ENCODE measurements at places on chromosomes 2 and 18.

- DNase-seq, result no peak
These were observed 18.2 kb downstream of the FBLN7 start for GRCh38 chr2:112156152-112156986.

DNA sequence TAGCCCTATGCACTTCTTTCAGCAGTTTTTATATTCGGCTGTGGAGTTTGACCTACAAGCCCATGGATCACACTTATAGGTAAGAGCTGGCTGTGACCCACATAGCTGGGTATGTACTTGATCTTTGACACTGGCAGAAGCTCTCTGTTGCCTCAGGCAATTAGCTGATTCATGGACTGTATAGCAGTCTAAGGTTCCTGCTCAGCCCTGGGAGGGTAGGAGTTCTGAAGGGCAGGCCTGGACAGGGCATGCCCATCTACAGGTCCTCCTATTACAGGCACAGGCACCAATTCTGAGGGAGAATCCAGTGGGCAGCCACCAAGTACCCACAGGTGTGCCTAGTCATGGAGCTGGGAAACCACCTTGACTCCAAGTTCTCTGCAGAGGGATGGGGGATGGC lies 301.8 kb upstream of the GALNT5 start:
- no peak for DNase-seq

GRCh38 chr18:27959101-27959500 lies 217.8 kb downstream of the CDH2 start:
- no peak for DNase-seq

DNA sequence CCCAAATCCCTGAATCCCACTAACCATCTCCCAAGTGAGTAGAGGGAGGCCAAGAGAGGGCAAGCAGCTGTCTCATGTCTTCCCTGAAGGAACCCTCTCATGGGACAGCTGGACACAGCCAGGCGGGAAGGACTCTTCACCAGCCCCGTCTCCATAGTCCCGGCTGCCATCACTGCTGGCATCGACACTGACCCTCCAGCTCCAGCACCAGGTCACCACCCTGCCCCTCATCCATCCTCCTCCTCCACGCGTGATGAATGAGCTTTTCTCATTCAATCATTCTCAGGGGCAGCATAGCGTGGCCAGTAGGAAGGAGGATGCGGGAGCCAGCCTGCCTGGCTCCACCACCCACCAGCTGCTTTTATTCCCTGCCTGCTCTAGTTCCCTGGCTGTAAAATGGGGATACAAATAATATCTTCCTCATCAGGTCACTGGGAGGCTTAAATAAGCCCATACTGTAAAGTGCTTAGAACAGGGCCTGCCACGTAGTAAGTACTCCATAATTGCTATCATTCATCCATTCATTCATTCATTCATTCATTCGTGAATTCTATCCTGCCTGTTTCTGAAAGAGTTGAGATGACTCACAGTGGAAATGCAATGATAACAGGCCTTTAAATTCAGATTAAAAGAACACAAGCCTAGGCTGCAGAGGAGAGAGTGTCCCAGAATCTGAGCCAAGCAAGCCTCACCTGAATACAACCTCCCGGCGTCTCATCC lies 30.5 kb upstream of the FOSL2 start:
- no peak for DNase-seq

DNA sequence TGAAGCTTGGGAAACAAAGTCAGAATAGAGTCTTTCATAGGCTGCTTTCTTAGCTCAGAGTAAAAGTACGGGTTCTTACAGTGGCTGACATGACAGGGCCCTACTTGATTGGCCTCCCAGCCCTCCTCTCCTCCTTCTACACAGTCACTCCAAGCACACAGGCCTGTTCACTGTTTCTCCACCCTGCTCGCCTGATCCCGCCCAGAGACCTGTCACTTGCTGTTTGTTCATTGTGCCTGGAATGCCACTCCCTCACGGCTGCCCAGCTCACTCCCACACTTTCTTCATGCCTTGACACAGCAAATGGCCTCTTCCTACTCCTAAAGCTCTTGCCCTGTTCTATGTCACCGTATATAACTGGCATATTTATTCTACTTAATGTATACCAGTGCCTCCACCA lies 104.8 kb downstream of the MAP4K4 start:
- no peak for DNase-seq

GRCh38 chr2:173187941-173188788 lies 112.5 kb downstream of the MAP3K20 start:
- DNase-seq, result no peak

Data from left forelimb (tissue), 1 donor.